ENCODE measurements at places on chromosomes 3 and 15.
A peak's percentile ranks its signal among the peaks of the same experiment; 100 is the strongest.

GRCh38 chr3:143343944-143344343 lies 224.4 kb downstream of the CHST2 start:
- no peak for DNase-seq

DNA sequence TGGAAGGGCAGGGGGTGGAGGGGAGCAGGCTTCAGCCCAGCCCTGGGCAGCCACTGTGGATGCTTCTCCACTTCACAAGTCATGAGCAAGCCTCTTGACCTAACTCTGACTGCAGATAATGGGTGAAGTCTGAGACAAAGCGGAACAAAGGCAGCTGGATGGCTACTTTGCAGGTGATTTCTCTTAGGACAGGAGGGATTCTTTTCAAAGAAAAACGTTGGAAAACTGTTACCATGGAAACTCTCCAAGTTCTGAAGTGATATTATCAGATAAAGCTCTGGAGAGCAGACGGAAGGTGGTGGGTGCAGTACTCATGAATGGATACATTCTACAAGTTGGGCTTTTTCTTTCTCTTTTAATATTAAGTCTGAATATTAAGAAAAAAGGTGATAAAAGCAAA lies 254.2 kb upstream of the SLCO3A1 start:
- no peak for DNase-seq

GRCh38 chr15:48563934-48564333 lies 81.6 kb downstream of the FBN1 start:
- DNase-seq: no peak

- DNase-seq: peak; percentile 65
Measured at GRCh38 chr15:91032919-91033803, 10.8 kb upstream of the VPS33B start.

DNA sequence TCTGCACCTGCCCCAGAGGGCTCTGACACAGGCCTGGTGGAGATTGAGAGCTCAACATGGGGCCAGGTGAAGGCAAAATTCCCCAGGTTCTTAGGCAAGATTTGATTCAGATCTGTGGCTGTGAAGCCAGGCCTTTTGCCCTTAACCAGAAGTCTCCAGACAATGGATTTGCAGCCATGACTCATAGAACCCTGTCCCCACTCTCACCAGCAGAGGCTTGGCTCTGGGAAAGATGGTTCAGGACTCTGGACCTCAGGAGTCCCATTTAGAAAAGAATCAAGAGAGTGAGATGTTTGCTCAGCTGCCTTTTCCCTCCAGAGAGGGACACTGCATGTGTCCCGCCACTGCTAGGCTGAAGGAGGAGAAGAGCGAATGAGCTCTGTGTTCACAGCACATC lies 361.4 kb upstream of the ICE2 start:
- peak; percentile 42 for DNase-seq

DNA sequence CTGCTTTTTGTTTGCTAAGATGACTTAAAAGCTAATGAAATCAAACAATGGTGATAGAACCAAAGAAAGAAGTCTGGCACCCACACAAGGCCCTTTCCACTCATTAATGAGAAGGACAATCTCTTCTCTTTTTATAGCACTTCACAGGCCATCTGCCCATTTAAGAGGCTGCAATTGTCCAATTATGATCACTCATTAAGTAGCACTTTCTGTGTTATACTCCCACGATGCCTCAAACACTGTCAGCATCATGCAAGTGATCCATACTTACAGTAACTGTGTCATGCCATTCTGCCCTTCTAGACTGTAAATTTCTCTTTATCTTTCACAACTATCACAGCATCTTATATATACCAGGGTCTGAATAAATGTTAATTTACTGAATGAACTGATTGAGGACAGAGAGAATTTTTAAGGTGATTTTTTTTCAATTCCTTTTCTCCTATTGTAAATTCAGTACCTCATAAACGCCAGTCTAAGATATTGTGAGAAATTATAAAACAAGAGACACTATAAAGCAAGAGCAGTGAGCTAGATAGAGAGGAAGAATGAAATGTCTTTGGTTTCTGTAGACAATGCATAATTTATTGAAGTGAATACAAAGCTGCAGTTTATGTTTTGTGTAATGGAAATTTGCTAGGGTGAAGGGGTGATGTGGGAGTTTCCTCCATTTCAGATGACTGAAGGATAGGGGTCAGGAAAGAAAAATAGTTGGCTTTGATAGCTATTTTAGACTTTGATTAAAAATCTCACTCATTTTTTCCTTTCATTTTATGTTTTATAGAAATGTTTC lies 17.3 kb downstream of the CD200 start:
- no peak for DNase-seq

- peak; percentile 56 for DNase-seq
Measured at GRCh38 chr3:151085889-151086483, 522 bp downstream of the MED12L start.

- DNase-seq: no peak
Measured at GRCh38 chr15:83556754-83557153, 97.2 kb upstream of the ADAMTSL3 start.

- no peak for DNase-seq
Measured at GRCh38 chr3:153285194-153285641, 123.2 kb downstream of the RAP2B start.

- DNase-seq: no peak
Measured at GRCh38 chr3:145055375-145056076, 1083.9 kb downstream of the DIPK2A start.

DNA sequence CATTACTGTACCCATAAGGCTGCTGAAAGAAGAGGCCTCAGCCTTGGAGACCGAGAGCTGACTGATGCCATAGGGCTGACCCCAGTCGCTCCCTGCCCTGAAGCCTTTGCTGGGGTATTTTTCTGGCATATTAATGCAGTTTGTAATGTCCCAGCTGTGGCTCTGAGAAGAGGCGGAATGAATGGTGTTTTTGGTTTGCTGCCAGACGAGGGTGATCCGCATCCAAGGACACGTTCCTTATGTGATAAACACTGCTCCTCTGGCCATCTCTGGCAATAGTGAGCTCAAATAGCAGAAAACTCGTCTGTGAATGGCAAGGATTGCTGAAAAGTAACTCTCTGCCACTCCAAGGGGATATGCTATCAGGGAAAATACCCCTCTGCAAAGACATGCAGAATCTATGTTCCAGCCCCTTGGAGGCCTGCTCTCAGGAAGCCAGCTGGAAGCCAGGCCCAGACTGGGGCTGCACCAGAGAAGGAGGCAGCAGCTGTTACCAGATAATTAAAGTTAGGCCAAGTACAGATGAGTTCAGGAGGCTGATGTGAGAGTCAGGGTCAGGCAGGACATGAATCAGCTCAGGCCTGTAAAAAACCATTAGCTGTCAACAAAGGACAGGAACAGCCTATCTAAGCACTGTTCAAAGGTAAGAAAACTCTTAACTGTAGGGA lies 28.9 kb upstream of the KLHL6 start:
- no peak for DNase-seq

- no peak for DNase-seq
Measured at GRCh38 chr3:181757694-181758306, 46.1 kb downstream of the SOX2 start.

DNA sequence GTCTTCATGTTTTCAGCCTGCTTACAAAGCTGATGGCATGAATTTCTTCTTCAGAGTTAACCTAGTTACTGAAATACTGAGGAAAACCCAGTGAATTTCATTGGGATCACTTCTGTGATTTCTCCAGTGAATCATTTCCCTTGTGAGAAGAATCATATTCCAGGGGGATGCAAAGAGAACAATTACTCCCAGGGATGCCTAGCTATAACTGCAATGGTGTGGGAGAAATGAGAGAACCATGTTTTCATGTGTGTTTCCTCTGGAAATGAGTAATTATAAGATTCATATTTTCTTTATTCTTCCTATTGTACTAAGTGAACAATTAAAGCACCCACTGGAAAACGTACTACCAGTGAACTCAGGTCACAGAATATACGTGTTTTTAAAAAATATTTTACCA lies 485.4 kb downstream of the GRM7 start:
- no peak for DNase-seq

- DNase-seq: no peak
Measured at GRCh38 chr3:119314821-119315220, 20.6 kb downstream of the ARHGAP31 start.

- DNase-seq: no peak
Measured at GRCh38 chr3:95567346-95567745, 1247.0 kb upstream of the EPHA6 start.

DNA sequence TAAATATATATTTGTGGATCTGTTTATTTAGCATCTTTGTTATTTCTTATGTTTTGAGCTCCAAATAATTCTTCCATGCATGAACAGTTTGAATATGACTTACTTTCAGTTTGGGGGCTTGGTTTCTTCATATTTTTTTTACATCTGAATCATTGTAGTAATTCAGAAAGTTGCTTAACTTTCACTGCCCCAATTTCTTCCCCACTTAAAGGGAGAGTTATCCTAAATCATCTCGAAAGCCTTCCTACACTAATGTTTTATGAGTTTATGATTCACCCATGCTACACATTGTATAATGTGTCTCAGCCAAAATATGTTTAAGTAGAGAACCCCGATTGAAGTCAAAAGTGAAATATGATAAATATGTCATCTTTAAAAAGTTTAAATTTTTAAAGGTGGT lies 47.8 kb downstream of the SPRED1 start:
- no peak for DNase-seq

- no peak for DNase-seq
Measured at GRCh38 chr15:70171256-70171886, 73.7 kb upstream of the TLE3 start.

DNA sequence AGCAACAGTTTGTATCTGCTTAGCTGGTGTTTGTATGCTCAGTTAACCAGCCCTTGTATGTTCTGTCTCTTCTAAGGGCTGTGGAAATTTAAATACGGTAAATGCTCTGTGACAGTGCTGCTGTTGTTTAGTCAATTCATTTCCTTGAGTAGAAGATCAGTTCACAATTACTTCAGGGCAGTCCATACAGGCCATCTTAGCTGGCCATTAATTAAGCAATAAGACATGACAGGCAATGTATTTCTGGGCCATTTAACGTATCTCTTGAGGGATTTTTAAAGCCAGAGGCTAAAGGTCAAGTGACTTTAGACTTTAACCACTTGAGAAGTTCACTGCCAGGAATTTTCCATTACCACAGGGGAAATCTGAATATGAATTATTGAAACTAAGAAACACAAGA lies 351.8 kb downstream of the ZIC1 start:
- DNase-seq: no peak

GRCh38 chr3:110384601-110385000 lies 687.0 kb upstream of the NECTIN3 start:
- DNase-seq: no peak

DNA sequence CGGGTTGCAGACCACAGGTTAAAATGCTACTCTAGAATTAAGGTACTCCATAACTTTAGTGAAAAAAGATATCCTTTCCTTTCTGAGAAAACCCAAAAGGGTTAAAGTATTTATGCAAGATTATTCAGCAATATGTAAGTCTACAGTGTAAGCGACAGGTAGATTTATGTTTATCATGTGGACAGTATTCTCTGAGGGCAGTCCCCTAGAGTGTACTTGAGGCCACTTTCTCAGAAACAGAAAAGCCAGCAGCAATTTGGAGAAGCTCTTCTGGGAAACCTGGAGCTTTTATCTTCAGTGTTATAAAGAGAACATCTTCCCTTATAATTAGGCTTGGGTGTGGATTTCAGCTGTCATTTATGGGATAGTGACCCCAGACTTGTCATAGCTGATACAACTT lies 8.9 kb downstream of the ST3GAL6 start:
- DNase-seq: no peak

- no peak for DNase-seq
Measured at GRCh38 chr15:36917411-36918267, 182.7 kb downstream of the MEIS2 start.

- DNase-seq: no peak
Measured at GRCh38 chr3:101976473-101976872, 127.2 kb downstream of the NFKBIZ start.
